ENCODE measurements at places on chromosomes 4 and X.

- DNase-seq = no peak
Observed at GRCh38 chr4:47060561-47060960, 29.2 kb downstream of the GABRB1 start.

DNA sequence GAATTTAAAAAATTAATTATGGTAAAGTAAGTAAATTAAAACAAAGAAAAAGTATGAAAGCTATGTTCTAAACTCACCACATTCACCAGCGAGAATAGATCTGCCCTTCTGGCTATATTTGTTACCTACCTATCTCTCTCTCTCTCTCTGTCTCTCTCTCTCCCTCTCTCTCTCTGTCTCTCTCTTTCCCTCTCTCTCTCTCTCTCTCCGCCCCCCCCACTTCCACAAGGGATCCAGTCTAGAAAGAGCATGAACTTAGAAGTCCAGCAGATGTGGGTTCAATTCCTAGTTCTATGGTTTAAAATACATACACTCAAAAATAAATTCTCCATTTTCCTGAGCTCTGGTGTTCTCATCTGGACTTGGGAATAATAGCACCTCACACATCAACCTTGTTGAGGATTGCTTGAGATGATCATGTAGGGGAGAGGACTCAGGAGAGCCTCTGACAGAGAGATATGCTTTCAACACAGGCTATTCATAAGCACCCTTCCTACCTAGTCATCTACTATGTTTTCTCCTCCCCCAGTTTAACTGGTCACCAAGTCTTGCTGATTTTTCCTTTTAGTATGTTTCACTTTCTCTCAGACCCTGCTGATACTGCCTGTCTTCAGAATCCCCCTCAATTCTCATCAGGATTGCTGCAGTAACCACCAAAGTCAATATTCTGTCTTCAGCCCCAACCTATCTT, 64.7 kb downstream of the SLC7A11 start:
- no peak for DNase-seq

DNA sequence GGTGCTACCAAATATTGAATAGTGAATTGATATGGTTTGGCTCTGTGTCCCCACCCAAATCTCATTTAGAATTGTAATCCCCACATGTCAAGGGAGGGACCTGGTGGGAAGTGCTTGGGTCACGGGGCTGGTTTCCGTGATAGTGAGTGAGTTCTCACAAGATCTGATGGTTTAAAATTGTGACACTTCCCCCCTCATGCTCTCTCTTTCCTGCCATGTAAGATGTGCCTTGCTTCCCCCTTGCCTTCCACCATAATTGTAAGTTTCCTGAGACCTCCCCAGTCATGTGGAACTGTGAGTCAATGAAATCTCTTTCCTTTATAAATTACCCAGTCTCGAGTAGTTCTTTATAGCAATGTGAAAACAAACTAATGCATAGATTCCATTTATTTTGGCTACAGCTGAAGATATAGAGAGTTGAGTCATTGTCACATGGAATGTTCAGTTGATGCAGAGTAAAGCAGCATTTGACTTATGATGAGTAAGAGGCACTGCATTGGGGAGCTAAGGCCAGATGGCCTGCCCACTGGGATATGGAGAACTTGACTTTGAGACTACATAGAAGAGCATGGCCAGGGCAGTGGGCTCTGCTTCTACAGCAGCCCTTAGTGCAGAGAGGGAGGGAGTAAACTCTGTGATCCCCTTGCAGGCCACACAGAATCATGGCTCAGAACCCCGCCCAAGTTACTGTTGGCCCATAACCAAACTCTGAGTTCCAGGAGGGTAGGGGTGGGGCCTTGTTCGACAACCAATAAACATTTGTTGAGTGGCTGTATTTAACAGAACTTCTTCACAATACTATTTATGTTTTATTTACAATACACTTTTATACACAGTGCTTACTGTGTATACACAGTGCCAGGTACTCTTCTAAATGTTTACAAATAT, 34.2 kb downstream of the RAI2 start:
- DNase-seq = no peak

GRCh38 chrX:69015564-69016292, 149.5 kb downstream of the PJA1 start:
- DNase-seq = no peak

DNA sequence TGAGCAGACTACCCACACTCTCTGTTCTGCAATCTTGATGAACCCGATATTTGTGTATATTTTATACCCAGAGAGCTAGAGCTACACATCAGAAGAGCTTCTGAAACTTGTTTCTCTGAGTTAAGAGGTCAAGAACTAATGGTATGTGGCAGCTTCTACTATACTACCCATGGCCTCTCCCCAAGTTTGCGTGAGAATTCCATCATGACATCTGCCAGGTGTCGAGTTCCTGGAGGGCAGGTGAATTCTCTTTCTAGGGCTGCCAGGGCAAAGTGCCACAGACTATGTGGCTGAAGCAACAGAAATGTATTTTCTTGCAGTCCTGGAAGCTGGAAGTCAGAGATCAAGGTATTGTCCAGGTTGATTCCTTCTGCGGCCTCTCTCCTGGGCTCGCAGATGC, 4.4 kb downstream of the SORCS2 start:
- no peak for DNase-seq

GRCh38 chr4:159860945-159861344, 758.1 kb downstream of the RAPGEF2 start:
- DNase-seq = no peak

DNA sequence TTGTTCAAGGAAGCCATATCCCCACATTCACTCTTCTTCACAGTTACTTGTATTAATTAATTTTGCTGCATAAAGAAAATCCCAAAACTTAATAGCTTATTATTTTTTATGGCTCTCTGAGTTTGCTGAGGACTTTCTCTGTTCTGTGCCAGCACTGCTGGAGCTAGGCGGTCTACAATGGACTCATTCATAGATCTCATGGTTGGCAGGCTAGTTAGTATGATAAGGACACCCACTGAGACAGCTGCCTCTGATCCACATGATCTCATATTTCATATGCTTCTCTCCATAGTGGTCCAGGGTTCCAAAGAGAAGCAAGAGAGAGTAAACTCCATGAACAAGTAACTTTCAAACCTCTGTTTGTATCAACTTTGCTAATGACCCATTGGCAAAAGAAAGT, 170.2 kb downstream of the ADGRA3 start:
- DNase-seq = no peak

GRCh38 chr4:80294206-80294605, 27.7 kb downstream of the FGF5 start:
- no peak for DNase-seq

DNA sequence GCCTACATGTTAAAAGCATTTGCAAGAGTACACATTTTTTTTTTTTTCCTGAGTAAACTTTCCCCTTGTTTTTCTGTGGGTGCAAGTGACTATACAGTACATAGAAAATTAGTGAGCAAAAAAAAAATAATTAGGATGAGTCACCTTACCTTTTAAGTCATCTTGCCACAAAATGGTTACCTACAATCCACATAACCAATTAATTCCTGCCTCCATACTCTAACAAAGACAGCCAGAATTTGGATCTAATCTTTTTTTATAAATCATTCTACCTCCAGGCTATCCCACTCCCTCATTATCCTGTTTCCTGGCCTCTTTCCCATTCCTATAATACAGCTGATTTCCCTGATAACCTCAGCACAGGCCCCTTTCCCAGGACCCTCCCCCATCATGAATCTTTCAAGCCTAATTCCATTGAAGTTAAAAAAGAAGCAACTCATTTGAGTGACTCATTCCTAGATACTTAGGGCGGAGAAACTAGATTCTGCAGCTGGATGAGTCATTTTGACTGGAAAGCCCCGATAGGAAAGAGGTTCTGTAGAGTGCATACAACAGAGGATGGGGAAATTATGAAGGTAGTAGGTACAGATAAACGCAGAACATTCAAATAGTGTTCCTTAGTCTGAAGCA, 128.2 kb downstream of the C4orf51 start:
- peak; percentile 57 for DNase-seq

DNA sequence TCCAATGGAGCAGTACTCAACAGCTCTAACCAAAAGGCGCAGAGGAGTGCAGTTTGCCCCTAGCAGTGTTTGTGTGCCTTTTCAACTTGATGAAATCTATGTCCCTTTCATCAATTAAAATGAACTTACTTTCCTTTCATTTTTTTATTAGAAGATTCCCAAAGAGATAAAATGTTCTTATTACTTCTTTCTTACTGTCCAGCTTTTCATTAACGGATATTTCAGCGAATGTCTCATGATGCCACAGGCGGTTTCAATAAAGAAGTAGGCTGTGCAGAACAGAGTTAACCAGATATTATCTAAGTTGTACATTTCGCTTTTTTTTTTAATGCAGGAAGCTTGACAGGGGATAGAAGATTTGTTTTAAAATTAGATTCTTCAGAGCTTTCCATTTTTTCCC, 3.4 kb upstream of the MAOB start:
- DNase-seq = no peak

GRCh38 chr4:145218251-145218650, 37.9 kb upstream of the OTUD4 start:
- peak; percentile 32 for DNase-seq

DNA sequence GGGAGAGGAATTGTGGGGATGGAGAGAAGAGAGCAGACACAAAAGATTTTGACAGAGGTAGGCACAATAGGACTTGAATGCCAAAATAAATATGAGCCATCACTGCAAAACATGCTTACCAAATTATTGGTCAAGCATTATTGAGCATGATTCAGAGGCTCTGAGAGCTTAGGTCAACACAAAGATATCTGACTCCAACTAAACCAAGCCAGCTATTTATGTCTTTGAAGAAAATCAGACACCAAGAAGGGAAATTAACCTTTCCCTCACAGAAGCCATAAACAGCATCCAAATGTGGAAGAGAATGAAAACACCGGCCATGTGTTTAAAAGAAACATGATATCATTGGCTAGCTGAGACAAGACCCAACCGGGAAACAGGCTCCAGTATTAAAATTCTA, 323.2 kb downstream of the RAB28 start:
- no peak for DNase-seq

DNA sequence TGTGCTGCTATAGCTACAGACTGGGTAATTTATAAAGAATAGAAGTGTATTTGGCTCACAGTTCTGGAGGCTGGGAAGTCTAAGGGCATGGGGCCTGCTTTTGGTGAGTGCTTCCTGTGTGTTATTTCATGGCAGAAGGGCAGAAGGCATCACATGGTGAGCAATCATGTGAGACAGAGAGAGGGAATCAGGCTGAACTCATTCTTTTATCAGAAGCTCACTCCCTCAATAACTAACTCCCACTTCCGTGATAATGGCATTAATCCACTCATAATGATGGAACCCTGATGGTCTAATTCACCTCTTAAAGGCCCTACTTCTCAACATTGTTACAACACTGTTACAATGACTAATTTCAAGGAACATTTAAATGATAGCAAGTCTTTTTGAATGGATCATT, 129.4 kb downstream of the FAT4 start:
- DNase-seq = no peak

GRCh38 chr4:150329373-150329772, 251.1 kb downstream of the DCLK2 start:
- no peak for DNase-seq

- no peak for DNase-seq
Observed at GRCh38 chrX:57232658-57233360, 53.7 kb upstream of the FAAH2 start.

GRCh38 chrX:45755703-45756102, 555.0 kb upstream of the DIPK2B start:
- no peak for DNase-seq

- no peak for DNase-seq
Observed at GRCh38 chr4:47838445-47838844, 578 bp upstream of the CORIN start.

DNA sequence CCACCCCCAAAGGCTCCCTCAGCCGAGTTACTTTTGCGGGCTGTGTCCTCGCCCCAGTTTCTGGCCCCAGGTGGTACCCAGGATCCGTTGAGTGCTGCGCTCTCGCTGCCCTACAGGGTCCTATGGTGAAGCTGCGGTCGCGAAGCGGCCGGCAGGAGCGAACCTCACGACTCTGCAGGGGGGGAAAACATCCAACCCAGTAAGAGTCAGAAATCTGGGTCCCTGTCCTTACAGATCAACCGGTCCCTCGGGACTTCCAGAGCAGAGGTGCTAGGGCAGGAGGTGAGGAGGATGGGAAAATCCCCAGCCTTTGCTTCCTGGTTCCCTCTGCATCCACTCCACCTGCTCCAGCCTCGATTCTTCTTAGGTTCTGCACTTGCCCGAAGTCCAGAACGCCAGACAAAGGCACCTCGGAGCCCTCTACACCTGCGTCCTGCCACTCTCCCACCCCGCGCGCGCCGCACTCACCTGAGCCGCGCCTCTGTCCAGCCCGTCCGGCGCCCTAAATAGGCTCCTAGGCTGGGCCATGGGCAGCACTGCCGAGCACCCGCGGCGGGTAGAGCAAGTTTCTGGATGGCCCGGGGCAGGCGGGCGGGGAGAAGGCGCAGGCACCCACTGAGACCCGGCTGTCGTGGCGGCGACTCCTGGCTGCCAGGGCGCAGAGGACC, at the start of gene HS3ST1:
HS3ST1 (minus strand) TSS at position 664 of the 668 bp plus-strand sequence. CDS start 28,889 bp downstream, outside the sequence.
- peak; percentile 24 for DNase-seq

Data from GM10248 (cell line).